ENCODE measurements at places on chromosomes 11 and 22.

GRCh38 chr11:59115553-59115952, 8.5 kb downstream of the FAM111B start:
- DNase-seq, result no peak

DNA sequence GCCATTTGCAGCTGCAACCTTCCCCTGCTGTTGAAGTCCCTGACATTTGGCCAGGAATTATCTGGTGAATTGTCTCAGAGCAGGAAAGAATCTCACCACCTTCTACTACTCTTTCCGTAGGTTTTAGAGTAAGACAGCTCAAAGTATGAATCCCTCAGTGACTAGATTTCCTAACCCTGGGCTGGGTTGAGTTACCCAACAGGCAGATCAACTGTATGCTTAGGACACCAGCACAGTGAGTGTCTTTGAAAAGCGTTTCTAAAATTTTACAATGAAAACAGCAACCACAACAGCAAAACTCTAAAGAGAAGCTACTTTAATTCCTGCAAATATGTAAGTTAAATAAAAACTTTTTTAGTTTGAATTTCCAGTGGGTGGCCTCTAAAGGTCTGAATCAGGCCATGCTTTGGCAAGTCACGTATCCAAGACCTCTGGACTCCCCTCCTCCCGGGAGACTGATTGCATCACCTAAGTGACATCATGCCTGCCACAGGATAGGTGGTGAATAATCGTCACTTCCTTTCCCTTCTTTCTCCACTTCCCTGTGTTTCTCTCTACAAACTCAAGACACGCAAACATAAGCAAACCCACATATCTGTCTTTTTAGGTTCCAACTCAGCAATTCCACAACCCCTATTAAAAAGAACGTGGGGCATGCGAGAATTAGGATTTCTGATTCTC, 7.8 kb downstream of the OR8B12 start:
- DNase-seq, result no peak

- DNase-seq, result no peak
These were observed 32.4 kb downstream of the POU2F3 start for GRCh38 chr11:120272303-120272702.

DNA sequence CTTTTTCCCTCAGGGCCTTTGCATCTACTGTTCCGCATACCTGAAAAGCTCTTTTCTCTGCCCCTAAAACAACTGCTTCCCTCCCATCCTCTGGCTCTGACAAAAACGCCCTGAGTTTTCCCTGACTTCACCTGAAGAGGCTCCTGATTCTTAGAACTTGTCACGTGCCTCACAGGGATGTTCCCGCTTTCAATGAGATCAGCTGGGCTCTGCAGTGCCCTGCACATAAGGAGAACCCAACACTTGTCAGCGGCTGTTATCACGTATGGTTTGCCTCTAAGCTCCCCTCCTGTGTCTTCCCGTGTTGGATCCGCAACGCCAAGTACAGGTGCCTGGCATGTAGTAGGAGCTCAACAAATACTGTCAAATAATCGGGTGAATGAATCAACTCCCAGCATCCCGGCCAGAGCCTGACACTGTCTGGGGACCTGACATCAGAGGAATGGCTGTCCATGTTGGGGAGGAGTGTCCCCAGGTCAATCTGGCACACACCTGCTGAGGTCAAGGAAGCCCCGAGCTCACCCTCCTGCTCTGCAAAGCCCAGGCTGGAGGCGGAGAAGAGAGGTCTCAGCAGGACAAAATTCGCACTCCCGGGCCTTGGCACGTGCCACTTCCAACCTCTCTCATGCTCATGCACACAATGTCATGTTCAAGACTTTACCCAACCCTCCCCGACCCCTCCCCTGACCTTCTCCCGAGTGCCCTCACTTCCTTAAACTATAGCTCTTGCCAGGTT, 4.2 kb upstream of the GRK2 start:
- no peak for DNase-seq

DNA sequence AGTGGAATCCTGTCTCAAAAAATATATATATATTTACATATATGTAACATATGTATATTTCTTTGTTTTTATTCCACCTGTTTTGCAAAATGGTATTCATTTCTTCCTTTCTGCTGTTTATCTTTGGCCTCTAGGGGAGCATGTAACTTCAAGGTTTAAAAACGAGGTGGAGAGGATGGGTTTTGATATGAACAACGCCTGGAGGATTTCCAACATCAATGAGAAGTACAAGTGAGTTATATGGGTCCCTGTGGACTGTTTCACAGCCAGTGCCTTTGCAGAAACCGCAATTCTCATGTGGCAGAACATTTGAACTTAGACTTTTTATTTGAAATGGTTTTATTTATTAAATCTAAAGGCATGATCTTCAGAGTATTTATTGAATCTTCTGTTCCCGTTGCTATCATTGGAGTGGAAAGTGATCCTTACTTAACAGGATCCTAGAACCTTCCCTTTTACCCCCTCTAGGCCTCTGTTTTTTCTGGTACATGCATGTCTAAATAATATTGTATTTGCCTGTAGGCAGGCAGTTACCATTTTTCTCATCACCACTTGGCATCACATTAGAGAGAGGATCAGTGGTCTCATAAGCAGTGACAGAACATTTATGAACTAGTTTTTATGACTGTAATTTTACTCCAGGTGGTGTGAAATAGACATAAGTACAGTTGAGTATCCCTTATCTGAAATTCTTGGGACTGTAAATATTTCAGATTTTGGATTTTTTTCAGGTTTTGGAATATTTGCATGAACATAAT, 81.5 kb upstream of the HORMAD2 start:
- DNase-seq, result no peak

GRCh38 chr11:118042141-118042540, 34.7 kb upstream of the TMPRSS4 start:
- DNase-seq, result no peak

DNA sequence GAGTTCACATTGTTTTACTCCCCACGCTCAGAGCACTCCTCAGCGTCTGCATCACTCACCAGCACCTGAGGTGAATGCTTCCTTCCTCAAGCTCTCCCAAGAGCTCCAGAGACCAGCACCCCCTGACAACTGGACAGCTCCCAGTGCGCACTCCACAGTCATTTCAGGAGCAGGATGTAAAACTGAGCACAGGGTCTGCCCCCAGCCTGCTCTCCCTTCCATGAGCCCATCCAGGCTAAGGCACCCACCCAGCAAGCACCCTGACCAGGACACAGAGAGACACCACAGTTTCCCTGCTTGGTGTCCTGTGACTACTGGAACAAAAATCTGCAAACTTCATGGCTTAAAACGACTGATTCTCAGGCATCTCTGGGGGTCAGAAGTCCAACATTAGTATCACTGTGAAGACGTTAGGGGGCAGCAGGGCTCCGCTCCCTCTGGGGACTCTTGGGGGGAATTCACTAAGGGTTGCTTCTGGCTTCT, 3.3 kb downstream of the SCGB1D2 start:
- no peak for DNase-seq

DNA sequence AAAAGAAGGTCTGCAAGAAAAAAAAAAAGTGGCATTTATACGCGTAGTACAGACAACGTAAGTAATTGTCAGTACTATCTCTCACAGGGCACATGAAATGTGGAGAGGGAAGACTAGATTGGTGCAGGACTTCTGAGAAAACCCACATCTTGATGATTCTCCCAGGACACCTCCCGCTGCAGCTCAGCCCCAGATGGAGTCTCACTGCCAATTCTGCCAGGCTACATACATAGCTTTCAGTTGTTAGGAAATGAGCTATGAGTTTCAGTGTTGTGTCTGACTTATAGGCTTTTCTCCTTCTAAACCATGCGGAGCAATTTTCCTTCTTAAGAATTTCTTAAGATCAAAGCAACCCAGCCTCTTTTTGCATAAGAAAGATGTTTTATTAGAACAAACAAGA, 9.6 kb downstream of the OR5A2 start:
- DNase-seq, result no peak

GRCh38 chr11:129728581-129728980, 87.1 kb upstream of the TMEM45B start:
- no peak for DNase-seq

DNA sequence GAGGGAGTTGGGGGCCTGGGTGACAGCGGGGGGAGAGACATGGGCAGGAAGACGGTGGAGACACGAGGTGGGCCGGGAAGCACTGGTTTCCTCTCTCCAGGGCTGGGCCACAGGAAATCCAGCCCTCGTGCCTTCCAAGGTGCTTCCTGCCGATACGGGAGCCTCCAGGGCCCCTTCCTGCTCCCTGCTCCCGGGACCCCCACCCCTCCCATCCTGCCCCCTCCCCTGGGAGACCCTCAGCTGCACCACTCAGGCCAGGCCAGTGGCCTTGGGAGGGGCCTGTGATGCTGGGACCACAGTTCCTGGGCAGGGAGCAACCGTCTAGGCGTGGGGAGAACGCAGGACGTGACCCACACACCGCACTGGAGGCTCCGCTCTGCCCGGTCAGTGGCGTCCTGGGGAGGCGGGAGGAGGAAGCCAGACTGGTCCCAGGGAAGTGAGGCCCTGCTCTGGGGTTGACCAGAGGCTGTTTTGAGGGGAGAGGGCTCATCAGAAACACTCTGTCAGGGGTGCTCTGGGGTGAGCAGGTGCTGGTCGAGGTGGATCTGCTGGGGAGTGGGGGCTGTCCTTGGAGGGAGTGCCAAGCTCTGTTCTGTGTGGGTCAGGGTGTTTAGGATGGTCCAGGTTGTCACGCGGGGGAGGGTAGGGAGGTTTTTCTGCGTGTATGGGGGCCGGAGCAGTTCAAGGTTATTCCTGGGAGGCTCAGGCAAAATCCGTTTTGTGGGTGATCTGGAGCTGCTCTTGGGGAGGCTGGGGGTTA, at the start of gene SHANK3:
Gene SHANK3 (plus strand): TSS at position 353 of the 760 bp plus-strand sequence.
- no peak for DNase-seq

GRCh38 chr22:24323233-24323632, 52.6 kb downstream of the SPECC1L start:
- DNase-seq, result no peak

DNA sequence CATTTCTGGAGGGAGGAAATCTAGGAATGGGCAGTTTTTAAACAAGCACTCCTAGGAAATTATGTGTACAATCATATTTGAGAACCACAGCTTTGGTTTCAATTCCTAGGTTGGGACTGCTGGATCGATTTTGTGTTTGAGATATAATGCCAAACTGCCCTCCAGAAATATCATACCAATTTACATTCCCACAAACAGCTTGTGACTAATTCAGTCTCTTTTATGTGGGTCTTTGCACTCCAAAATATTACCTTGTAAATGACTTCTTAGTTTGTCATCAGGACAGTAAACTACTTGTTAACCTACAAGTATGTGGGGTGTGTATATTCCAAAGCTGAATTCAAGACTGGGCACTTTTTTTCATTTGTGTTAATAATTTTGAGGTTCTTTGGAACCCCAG, 9.8 kb upstream of the BARX2 start:
- no peak for DNase-seq

DNA sequence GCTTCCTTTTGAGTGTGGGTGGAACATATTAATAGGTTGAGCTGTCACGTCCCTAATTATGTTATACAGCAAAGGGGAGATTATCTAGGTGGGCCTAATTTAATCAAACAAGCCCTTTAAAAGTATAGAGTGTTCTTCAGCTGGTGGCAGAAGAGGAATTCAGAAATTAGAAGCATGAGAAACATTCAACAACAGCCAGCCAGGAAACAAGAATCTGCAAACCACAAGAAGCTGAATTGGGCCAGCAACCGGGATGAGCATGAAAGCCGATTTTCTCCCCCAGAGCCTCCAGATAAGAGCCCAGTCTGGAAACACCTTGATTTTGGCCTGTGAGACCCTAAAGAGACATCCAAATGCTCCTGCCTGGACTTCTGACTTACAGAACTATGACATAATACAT, 105.8 kb upstream of the LDLRAD3 start:
- no peak for DNase-seq

DNA sequence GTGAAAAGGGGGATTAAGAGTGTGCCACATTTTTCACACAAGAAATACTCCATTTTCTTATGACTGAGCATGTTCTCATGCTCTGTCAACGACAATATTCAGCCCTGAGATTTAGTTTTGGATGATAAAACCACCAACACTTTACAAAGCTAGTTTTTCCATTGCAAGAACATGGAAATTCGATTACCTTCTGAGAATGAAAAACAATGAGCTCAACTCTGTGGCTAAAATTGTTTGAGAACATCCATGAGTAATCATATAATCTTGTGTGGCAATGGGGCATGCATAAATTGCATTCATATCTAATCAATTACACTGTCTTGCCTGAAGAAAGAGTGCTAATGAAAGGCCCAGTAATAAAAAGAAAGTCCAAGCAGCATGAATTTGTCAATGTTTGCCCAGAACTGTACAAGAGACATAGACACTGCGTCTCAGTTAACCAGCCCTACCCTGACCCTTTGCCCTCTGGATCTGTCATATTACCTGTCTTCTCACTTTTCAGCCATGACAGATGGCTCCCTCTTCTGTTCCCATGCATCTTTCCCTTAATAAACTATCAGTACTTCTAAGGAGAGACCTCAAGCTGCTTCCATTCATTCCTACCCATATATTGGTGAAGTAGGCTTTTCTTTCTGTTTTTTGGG, 253.4 kb downstream of the FAM76B start:
- DNase-seq, result no peak

- DNase-seq, result no peak
These were observed 9.8 kb downstream of the NRXN2 start for GRCh38 chr11:64713016-64713707.

DNA sequence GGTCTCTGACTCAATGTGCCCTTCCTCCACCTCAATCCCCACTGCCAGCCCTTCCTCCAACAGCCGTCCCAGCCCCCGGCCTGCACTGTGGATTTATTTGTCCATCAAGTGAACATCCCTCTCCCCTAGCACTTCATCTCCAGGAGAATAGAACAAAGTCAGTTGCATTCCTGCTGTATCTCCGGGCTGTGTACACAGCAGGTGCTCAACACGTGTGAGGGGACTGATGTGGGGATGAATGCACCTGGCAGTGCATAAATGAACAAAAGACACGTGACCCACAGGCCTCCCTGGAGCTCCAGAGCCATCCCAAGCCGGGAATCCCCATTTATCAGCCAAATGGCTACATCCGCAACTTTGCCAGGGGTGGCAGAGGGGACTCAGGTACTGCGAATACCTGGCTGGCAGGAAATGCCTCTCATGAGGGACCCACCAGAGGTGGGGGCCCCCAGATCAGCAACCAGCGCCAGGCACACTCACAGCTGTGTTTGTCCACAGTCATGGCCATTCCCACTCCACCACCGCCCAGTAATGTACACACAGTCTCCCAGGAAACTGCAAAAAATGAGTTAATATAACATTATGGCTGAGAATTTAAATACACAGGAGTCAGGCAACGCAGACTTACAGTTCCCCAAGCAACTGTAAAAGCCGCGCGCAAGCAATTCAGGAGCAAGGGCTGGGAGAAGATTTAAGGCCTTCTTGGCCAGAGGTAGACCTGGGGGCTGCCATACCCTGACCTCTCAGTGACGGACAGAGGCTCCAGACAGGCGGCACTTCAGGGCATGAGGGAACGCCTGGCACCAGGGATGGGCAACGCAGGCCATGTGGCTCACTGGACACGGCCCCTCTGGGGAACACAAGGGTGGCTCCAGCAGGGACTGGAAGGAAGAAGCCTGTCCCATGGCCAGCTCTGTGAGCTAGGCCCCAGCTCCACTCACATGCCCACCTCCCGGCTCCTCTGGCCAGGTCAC, 50.3 kb upstream of the TCF20 start:
- DNase-seq, result no peak
